Left ventricle myocardium inferior (tissue), 1 donor: ENCODE measurements at places on chromosomes 16 and 17. TPM values are rescaled to one million over a fixed set of nuclear protein-coding genes. Genes with fewer than 3 reads are reported as not detected.

The MIF4GD gene
- 11.9 TPM for total RNA-seq

- DNase-seq = no peak
These were observed 3.7 kb upstream of the UNC13D start for GRCh38 chr17:75847614-75848522.

- DNase-seq = no peak
These were observed 91.6 kb downstream of the ZDHHC7 start for GRCh38 chr16:84919708-84920107.

The TRIM72 gene
- total RNA-seq = 0.91 TPM

The TP53TG3F gene
- total RNA-seq = not detected

DNA sequence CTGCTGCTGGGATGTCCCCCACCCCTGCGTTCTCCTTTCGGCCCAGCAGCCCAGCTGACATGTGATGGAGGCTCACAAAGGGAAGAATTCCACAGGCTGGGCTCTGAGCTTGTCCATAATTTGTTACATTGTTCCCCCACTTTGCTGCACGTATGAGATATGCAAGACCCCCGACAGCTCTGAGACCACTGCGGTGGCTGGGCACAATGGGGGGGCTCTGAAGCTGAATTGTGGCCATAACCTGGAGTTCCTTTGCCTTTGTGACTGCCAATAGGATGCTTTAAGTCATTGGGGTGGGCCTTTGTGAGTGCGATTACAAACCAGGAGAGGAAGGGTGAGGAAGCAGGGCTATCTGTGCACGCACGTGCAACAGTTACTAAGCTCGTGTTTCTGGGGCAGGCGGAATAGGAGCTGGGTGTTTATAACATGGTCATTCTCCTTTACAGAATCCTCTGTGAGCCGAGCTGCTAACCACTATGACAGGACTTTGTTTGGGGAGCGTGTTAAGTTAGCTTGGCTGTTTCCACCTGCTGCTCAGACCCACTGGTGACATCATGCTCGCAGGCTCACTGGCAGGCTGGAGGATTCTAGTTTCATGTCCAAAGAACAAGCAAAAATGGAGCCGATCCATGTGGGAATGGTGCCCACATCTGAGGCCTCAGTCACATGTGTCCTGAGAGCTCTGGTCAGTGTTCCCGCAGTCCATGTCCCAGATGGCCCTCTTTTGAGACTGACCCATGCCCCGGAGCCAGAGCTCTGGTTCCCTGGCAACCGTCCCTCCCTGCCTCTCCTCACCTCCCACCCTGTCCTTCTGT lies 208.3 kb upstream of the SALL1 start:
- peak; percentile 27 for DNase-seq

- DNase-seq = no peak
These were observed 15.3 kb downstream of the SGF29 start for GRCh38 chr16:28569021-28569420.

DNA sequence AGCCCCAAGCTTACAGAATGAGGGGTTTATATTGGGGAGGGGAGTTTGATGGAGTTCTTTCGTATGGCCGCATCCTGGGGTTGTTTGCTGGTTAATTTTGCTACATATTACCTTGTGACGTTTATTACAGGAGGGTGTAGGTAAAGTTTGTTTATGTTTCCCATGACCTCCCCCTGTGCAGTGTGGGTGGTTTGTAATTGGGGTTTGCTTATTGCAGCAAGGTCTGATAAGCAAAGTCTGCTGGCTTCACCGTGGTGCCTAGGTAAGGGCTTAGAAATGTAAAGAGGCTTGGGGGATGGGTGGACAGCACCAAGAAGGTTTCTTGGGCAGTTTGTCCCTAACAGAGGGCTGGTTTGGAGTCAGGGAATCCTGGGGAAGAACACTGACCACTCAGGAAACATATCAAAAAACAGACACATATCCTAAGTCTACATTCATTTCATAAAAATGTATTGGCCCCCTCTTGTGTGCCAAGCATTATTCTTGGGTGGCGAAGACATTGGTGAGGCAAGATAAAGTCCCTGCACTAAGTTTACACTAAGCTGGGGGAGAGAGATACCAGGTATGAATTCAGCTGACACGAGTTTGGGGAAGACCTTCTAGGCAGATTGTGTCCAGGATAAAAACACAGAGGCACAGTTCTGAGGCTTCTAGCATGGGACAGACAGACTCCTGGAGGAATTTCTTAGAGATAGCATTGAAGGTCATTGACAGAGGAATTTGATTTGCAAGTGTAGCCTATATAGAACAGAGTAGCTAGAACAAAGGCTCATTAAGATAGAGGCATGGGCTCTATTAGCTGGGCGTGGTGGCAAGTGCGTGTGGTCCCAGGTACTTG lies 9.5 kb downstream of the ZNF764 start:
- no peak for DNase-seq

DNA sequence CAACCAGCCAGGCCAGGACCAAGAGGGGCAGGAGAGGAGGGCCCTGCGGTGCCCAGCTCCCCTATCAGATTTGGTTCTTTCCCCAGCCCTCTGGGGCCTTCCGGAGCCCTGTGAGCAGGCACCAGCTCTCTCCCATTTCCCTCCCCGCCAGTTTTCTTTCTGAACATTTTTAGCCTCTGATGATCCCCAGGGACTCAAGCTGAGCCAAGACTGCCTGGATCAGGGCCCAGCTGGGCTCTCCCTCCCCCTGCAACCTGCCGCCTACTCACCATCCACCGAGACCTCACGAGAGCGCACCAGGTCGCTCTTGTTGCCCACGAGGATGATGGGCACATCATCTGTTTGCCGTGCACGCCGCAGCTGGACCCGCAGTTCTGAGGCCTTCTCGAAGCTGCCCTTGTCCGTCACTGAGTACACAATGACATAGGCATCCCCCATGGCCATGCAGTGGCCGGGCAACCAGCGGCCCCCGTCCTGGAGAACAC lies 2.0 kb downstream of the RRAD start:
- peak; percentile 71 for DNase-seq

DNA sequence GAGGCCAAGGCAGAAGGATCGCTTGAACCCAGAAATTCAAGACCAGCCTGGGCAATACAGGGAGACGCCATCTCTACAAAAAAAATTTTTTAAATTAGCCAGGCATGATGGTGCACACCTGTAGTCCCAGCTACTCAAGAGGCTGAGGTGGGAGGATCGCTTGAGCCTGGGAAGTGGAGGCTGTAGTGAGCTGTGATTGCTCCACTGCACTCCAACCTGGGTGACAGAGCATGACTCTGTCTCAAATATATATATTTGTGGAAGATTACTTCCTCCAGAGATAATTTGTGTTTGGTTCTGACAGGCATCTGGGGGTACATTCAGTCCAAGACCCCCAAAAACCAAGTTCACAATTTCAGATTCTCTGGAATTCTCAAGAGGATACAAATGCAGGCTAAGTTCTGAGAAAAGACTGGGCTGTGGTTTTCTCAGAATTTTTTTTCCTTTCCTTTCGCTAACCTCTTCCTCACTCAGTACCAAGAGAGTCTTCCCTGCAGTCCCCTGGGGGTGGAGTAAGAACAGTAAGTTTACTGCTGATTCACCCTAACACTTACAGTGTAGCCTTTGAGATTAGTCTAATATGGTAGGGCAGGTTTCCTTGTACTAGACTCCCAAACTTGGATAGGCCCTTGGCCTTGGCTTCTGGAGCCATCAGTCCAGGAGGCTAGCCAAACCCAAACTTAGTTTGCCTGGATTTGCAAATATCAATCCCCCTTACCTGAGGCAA lies 15.1 kb downstream of the GSDMB start:
- DNase-seq = no peak

The COL1A1 gene
- 45.8 TPM for total RNA-seq

DNA sequence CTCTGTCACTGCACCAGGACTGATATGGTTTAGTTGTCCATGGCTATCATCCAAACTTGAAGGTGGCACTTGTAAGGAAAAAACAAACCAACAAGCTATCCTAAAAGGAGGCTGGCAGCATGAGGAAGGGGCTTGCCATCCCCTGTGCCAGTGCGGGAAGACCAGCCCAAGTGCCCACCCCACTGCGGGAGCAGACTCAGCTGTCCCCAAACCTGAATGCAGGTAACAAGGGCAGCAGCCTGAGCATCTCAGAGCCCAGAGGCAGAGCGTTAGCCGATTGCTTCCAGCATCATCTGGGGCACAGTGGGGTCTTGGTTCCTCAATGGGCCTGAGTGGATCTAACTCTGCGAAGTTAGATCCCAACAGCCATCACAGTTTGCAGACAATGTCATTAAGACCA lies 29.2 kb upstream of the C16orf78 start:
- no peak for DNase-seq

DNA sequence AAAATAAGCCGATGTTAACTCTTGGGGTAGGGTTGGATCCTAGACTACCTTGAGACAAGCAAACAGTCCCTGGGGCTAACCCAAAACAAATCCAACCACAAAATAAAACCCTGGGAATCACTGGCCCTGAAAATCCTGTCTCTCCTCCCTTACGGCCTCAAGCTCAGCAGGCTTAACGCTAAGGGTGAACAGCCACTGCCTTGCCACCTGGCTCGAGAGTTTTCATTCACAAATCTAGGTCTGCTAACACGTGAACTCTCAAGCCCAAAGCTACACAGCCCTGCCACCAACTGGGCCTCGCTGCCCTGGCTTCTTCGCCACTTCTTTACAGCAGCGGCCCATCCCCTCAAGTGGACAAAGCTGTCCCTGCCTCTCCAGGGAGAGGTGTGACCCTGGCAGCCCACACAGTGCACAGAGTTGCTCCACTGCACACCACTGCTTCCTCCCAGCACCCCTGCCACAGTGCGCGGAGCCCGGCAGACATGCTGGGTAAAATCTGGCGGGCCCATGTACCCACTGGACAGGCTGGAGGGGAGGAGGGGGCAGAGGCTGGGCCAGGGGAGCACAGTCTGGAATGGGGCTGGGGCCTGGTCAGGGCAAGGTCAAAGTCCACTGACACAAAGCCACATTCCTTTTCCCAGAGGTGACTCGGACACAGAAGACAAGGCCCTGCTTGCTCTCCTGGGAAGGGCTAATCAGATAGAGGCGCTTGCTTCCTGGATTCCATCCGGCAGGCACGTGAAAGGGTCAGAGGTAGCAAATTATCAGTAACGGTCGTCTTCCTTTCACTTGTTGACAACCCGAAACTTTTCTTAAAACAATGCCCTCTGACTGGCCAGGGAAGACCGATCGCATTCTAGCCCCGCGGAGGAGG lies 996 bp downstream of the PCYT2 start:
- no peak for DNase-seq

DNA sequence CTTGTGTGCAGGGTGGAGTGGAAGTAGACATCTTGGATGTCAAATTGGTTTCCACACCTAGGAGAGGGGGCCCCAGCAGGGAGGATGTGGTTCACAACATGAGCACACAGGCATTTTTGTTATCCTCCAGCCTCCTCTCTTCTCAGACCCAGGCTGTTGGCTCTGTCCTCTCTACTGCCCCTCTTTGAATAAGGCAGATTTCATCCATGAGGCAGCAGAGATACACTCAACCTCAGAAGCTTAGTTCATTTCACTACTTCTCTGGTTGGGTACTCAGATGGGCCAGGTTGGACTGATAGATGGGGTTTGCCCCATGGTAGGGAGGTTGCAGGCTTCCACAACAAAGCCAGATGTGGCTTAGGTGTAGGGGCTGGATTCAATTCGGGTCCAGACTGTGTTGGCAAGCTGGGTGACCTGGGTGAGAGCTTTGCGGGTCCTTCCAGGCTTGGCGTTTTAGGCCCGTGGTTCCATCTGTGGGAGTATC lies 22.2 kb upstream of the NFATC3 start:
- no peak for DNase-seq

- DNase-seq = no peak
These were observed 14.2 kb upstream of the SLC52A1 start for GRCh38 chr17:5049314-5049841.
